ENCODE measurements at places on chromosomes 5 and 9.

GRCh38 chr5:151812757-151813309 is 41.1 kb downstream of the G3BP1 start:
- no peak for DNase-seq

- DNase-seq, result no peak
Measured at GRCh38 chr5:6220346-6221088, 157.8 kb downstream of the MED10 start.

- no peak for DNase-seq
Measured at GRCh38 chr9:130058154-130058553, 4.4 kb downstream of the GPR107 start.

GRCh38 chr9:129138476-129139232 is 27.4 kb downstream of the PTPA start:
- no peak for DNase-seq

DNA sequence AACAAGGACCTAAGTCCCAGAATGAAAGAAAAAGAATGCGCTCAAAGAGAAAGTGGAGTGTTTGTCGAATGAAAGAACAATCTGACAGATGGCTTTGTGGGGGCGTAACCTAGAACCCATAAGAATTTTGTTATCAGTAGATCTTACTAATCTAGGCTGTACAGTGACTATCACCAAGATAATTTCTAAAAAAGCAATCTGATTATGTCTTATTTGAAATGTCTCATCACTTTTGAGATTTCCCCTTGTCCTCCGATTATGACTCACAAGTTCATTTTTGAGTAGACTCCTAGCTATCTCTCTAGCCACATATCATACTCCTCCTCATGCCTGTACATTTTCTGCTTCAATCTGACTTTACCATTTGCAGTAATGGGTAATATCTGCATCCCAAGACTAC is 135.6 kb upstream of the SMARCA2 start:
- peak; percentile 29 for DNase-seq

DNA sequence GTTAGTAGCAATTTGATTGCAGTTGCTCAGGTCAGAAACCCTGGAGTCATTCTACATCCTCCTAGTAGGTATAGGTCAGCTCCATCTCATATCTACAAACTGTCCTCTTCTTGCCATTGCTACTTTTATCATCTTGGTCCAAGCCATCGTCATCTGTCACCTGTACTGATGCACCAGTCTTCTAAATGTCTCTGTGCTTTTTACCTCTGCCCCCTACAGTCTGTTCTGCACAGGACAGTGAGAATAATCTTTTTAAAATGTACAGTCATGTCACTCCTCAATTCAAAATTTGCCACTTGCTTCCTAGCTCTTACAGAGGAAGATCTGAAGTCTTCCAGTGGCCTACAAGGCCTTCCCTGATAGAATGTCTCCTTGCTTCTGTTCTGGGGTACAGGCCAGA is 6.8 kb downstream of the NNT start:
- DNase-seq, result no peak

- no peak for DNase-seq
Measured at GRCh38 chr5:163177971-163178370, 259.4 kb upstream of the CCNG1 start.

DNA sequence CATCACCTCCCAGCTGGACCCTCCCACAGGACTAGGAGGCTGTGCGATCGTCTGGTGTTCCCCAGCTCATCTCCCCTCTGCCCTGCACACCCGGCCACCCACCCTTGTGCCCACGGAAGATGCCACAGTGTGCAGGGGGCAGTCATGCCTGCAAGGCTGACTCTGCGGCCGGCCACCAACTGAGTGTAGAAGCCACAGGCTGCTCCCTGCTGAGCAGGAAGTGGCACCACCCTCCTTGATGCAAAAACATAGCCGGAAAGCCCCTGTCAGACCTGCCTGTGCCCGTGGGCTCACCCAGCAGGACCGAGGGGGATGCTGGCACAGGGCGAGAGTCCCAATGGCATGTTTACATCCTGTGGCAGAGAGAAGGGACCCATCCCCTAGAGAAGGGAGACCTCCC is 40.3 kb upstream of the SLC12A7 start:
- DNase-seq, result no peak

DNA sequence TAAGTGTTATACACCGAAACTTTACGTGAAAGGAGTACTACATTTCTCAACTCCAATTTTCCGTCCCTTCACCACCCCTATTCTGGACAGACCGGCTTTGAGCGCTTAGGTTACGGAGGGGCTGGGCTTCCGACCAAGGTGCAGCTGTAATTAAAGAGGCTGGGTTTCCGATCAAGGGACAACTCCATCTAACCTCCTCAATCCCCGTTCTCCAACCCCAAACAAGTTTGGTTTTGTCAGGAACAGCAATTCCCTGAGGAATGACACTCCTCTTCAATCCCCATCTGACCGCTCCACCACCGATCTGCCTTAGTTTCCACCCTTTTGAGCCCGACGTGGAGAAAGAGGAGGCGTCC is 577 bp downstream of the TUT7 start:
- DNase-seq, result peak; percentile 19

GRCh38 chr9:129336601-129337331 is 158.7 kb upstream of the IER5L start:
- DNase-seq, result peak; percentile 23

GRCh38 chr5:72882989-72883388 is 66.5 kb downstream of the TNPO1 start:
- no peak for DNase-seq

GRCh38 chr5:107869438-107870115 is 198.8 kb upstream of the EFNA5 start:
- DNase-seq, result no peak

GRCh38 chr5:75677607-75678006 is 39.6 kb downstream of the POC5 start:
- no peak for DNase-seq

DNA sequence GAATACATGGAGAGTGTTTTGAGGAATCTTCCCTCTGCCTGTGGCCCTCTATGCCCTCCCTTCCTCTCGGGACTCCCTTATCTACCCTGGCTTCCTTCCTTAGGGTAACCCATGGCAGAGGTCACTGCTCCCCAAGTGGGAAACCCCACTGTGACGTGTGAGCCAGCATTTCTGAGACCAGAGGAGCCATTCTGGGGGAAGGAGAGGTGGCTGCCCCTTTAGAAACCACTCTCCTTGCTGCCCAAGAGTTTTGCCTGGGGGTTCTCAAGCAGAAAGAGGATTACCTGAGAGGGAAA is 23.1 kb downstream of the CCNJL start:
- DNase-seq, result no peak

- DNase-seq, result no peak
Measured at GRCh38 chr9:6630502-6631206, 14.9 kb downstream of the GLDC start.

DNA sequence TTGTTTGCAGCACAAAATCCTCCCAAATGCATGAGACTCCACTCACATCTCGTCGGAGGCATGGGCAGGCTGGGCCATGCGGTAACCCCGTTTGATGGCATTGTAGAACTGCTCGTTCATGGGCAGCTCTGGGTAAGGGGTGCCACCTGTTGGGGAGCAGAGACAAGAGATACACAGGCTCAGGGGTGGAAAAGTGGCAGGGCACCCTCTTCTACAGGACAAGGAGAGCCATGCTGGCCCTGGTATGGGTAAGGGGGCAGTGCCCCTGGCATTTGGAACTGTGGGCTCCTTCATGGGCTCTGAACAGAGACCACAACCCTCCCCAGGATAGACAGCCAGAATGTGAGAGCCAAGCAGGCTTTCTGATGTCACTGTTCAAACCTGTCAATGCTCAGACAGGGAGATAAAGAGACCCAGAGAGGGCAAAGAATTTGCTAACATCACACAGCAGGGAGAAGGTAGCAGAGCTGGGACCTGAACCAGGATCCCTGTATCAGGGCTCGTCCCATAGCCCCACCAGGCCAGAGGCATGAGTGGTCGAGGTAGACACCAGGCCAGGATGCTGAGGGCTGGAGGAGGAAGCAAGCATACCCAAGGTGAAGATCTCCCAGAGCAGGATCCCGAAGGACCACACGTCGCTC is 33.2 kb upstream of the CSF1R start:
- DNase-seq, result no peak

- no peak for DNase-seq
Measured at GRCh38 chr9:135186248-135187164, 99.0 kb downstream of the OLFM1 start.

DNA sequence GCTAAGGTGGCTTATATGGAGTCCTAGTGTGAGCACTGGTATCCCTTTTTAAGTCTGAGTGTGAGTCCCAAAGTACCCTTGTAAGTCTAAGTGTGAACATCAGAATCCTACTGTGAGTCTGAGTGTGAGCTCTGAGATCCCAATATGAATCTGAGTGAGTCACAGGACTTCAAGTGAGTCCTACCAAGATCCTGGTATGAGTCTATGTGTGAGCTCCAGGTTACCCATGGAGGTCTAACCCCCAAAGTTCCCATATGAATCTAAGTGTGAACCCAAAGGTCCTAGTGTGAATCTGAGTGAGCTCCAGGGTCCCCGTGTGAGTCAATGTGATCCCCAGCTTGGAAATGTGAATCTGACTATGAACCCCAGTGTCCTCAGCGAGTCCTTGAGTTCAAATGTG is 2.3 kb downstream of the CNTFR start:
- DNase-seq, result no peak

GRCh38 chr9:73011181-73011750 is 58.4 kb upstream of the ALDH1A1 start:
- DNase-seq, result no peak

- no peak for DNase-seq
Measured at GRCh38 chr9:78507037-78507436, 210.1 kb downstream of the PSAT1 start.

- DNase-seq, result no peak
Measured at GRCh38 chr5:107513337-107514085, 157.2 kb downstream of the EFNA5 start.

DNA sequence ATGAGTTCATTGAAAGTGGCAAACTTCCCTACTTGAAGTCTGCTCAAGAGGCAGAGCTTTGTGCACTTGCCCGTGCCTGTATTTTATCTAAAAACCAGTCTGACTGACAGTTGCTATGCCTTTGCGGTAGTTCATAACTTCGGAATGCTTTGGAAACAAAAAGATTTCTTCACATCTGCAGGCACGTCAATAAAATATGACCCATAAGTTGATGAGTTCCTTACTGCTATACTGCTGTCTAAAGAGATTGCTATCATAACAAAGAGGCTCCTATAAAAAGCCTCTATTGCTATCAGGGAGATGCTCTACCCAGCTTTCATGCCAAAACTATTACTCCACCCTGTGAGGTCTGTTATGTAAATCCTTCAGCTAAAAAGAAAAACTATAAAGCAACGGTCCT is 25.4 kb upstream of the RNF20 start:
- DNase-seq, result no peak

DNA sequence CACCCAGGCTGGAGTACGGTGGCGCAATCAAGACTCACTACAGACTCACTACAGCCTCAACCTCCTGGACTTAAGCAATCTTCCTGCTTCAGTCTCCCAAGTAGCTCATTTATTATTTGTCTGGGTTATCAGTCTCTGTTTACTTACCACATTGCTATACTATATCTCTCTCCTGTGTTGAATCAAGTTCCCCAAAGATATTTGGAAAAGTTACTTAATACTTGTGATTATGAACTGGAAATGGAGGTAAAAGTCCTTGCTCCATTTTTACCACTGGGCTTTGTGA is 55.6 kb downstream of the ANGPTL2 start:
- no peak for DNase-seq

DNA sequence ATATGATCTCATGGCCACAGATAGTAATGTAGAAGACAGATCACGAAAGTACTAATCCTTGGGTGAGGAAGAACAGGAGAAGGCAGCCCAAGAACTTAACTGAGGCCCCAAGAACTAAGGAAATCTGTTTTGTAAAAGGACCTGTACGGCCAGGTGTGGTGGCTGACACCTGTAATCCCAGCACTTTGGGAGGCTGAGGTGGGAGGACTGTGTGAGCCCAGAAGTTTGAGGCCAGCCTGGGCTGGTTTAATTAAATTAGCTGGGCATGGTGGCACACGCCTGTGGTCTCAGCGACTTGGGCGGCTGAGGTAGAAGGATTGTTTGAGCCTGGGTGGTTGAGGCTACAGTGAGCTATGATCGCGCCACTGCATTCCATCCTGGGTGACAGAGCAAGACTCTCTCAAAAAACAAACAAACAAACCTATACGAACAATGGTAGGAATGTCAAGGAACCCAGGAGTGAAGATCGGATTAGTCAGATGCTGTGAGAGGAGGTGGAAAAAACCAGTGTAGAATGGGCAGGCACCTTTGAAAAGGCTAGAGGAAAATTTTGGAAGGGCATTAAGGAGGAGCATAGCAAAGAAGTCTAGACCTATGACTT is 283.8 kb upstream of the DMRT1 start:
- DNase-seq, result no peak

DNA sequence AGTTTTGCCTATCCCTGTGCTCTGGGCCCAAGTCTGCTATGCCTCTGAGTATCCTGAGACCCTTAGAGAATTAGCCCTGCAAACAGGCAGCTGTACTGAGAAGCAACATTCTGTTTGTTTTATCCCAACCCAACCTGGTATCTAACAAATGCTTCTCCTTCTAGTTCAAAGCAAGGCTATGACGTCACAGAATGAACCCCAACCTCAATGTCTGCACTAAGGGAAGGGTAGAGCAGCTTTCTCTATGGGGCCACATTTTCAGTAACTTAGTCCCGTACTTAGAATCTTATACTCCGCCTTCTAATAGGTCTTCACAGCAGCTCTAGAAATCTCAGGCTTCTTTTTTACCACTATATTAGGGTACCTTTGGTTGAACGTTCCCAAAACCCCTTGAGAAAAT is 169.6 kb downstream of the TSSK1B start:
- no peak for DNase-seq

- no peak for DNase-seq
Measured at GRCh38 chr9:128887914-128888350, 6.0 kb downstream of the LRRC8A start.

DNA sequence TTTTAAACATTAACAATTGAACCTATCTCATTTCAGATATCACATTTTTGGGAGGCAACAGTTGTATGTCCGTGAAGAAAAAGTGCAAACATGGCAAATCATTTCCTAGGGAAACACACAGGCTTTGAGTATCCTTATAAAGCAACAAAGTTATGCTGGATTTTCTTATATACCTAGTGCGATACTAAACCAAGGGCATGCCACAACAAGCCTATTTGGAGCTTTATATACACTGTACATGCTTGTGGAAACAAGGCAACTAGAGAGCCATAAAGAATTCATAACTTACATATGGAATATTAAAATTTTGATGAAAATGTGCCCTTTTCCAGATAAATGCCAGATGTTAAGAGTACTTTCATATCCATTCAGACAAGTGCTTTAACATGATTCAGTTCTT is 191.4 kb downstream of the DCP2 start:
- DNase-seq, result no peak

DNA sequence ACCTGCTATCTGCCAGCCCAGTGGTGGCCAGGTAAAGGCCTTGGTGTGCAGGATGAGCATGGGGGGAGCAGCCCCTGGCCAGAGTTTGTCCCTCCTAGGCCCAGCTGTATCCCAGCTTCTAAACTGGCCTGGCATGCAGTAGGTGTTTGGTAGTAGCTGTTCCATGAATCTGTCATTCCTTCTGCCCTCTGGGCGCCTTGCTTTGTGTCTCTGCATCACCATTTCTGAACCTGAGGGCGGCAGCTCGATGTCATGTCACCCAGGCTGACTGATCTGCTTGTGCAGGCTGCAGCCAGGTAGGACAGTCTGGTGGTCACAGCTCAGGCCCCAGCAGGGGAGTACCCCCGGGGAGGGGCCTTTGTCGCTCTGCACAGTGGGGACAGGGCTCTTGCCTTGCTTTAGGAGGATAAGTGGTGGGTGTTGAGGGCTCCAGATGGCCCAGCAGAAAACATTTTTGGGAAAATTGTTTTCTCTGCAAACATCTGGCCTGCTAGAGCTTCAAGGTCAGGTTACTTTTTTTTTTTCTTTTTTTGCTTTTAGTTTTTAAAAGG is 4.6 kb upstream of the SUSD3 start:
- DNase-seq, result no peak

GRCh38 chr9:90058182-90058763 is 453.5 kb downstream of the GADD45G start:
- DNase-seq, result no peak

Data from stimulated activated CD4-positive, alpha-beta T cell treated with anti-CD3 and anti-CD28 coated beads, Interleukin-1b, Interleukin-23, amount 100 ng/mL, for 48 hours (primary cell).